ENCODE measurements at places on chromosomes 5 and 9. TPM values are rescaled to one million over a fixed set of nuclear protein-coding genes. Genes with fewer than 3 reads are reported as not detected.

GRCh38 chr5:129904102-129904666 is at the start of gene CHSY3:
CHSY3 (plus strand) TSS chr5:129904465.
- DNase-seq: peak; percentile 69

Gene GMCL2
- polyA plus RNA-seq: not detected

DNA sequence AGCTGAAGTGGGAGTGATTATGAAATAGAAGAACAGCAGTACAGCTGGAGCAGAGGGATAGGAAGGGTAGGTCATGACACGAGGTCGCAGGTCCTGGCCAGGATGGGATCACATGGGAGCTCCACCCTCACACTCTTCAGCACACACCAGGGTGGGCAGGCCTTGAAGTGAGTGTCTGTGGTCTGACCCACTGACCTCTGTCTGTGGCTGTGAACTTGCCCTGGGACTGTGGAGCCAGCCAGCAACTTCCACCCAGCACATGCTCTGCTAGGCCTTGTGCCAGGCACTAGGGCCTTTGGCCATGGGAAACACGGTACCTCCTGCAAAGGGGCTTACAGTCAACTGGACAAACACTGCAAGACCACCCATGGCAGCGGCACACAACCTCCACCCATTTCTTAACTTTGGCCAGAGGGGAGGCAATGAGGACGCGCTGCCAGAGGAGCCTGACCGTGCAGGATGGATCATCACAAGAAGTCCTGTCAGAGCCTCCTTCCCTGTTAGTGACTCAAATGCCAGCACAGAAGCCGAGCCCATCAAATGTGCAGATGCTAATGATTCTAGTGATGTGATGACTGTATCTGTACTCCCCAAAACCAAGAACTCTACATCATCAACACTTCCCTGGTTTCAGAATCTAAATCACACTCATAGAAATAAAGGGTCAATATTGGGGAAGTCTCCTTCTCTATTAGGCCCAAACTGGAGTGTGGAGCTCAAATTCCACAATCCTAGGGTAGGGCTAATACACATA is 113.6 kb downstream of the DPYSL3 start:
- DNase-seq: peak; percentile 86

Gene CARD9
- polyA plus RNA-seq: 0.69 TPM

DNA sequence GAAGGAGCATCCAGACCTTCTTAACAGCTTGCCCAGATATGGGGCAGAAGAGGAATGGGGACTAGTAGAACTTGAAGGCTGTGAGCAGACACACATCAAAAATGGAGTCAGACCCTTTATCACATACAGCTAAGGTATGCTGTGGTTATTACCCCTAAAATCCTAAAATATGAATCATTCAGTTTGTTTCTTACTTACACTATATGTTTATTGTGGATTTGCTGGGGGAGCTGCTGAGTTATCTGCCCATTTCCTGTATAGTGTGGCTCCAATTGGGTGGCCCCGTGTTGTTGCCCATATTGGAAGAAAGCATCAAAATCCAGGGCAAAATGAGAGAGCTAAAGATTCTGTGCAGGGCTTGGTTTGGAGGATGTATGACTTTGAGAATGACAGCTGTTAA is 56.9 kb downstream of the AP3S1 start:
- DNase-seq: no peak

- DNase-seq: no peak
These were observed 509.1 kb downstream of the DTWD2 start for GRCh38 chr5:118479285-118479684.

GRCh38 chr5:10073441-10074104 is 176.1 kb downstream of the ATPSCKMT start:
- no peak for DNase-seq

Gene SPINK7
- not detected for polyA plus RNA-seq

DNA sequence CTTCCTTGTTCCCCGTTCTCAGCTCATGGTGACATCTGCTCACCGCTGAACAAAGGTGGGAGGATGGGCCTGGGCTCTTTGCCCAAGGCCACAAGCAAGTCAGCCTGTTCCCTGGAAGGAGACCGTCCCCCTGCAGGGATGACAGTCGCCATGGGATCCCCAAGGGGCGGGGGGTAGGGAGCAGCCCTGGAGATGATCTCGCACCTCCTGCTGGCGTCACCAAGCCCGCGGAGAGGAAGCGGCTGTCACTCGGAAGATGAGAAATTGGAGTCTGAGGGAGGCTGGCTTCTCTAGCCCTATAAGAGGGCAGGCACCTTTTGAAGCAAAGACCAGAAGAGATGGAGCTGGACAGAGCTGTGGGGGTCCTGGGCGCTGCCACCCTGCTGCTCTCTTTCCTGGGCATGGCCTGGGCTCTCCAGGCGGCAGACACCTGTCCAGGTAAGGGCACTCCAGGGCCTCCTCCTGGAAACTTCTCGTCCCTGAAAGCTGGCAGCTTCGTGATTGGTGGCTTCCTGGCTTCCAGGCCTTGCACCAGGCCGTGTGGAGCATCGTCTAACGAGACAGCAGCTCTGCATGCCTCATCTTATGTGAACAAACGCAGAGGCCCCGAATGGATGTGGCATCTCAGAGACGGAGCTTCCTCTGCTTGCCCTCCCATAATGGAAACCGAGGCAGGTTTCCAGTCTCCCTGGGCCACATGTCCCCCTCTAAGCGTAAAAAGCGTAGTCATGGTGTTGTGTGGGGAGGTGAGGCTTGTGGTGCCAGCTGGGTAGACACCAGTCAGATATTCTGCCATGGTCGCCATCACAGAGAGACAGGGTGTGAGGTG is at the start of gene FCN2:
Gene FCN2 (plus strand): TSS at position 327 of the 829 bp plus-strand sequence. CDS start 12 bp downstream, at position 339.
- DNase-seq: no peak

Gene MYORG
- 0.38 TPM for polyA plus RNA-seq

- no peak for DNase-seq
These were observed 2.2 kb upstream of the ANXA6 start for GRCh38 chr5:151159649-151160373.

Gene SMIM3
- 78.7 TPM for polyA plus RNA-seq

Gene SHC3
- polyA plus RNA-seq: 1.7 TPM

Gene TAF11L5
- not detected for polyA plus RNA-seq

GRCh38 chr9:33517373-33517772 is 6.7 kb upstream of the ANKRD18B start:
- peak; percentile 42 for DNase-seq

Gene VCAN
- 51.9 TPM for polyA plus RNA-seq

Gene LRRC26
- not detected for polyA plus RNA-seq

- peak; percentile 40 for DNase-seq
These were observed 17.7 kb downstream of the NINJ1 start for GRCh38 chr9:93116072-93116961.

- peak; percentile 32 for DNase-seq
These were observed 120.2 kb upstream of the SLC25A48 start for GRCh38 chr5:135714126-135714894.

Gene TGFBI
- 525 TPM for polyA plus RNA-seq

Gene NUTM2F
- polyA plus RNA-seq: not detected

- DNase-seq: peak; percentile 65
These were observed 2.1 kb downstream of the RIC1 start for GRCh38 chr9:5631026-5631425.

GRCh38 chr5:181191526-181192336 is 13.3 kb downstream of the TRIM7 start:
- peak; percentile 92 for DNase-seq

- DNase-seq: no peak
These were observed 7.3 kb upstream of the TENT4A start for GRCh38 chr5:6705959-6706358.

Gene AGXT2
- polyA plus RNA-seq: not detected

GRCh38 chr5:68033961-68034571 is 181.5 kb upstream of the PIK3R1 start:
- peak; percentile 82 for DNase-seq

- DNase-seq: no peak
These were observed 48.3 kb upstream of the IRX4 start for GRCh38 chr5:1930880-1931603.

DNA sequence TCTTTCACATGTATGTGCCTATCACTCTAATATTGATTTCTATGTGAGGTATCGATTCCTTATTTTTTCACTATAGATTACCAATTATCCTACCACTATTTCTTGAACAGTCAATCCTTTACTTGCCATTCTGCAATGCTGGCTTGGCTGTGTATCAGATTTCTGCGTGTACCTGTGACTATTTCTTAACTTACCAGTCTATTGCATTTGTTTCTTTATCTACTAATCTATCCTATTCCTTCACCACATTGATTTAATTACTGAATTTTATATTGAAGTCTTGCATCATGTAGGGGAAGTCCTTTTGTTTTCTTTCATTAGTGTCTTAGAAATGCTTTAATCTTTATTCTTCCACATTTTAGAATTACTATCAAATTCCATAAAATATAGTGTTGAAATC is 684.8 kb downstream of the LRRC70 start:
- no peak for DNase-seq

Gene HMMR
- polyA plus RNA-seq: 5.6 TPM

Gene DCAF12
- polyA plus RNA-seq: 26.3 TPM

GRCh38 chr5:82534986-82535385 is 256.8 kb upstream of the RPS23 start:
- DNase-seq: peak; percentile 55

- DNase-seq: no peak
These were observed 20.3 kb upstream of the NINJ1 start for GRCh38 chr9:93154293-93154903.

- no peak for DNase-seq
These were observed 876 bp upstream of the JAK2 start for GRCh38 chr9:4984171-4984620.

- DNase-seq: no peak
These were observed 110.2 kb downstream of the PJA2 start for GRCh38 chr5:109299557-109299956.

Gene PITX1
- polyA plus RNA-seq: 7.0 TPM

Gene SLC46A2
- polyA plus RNA-seq: not detected

DNA sequence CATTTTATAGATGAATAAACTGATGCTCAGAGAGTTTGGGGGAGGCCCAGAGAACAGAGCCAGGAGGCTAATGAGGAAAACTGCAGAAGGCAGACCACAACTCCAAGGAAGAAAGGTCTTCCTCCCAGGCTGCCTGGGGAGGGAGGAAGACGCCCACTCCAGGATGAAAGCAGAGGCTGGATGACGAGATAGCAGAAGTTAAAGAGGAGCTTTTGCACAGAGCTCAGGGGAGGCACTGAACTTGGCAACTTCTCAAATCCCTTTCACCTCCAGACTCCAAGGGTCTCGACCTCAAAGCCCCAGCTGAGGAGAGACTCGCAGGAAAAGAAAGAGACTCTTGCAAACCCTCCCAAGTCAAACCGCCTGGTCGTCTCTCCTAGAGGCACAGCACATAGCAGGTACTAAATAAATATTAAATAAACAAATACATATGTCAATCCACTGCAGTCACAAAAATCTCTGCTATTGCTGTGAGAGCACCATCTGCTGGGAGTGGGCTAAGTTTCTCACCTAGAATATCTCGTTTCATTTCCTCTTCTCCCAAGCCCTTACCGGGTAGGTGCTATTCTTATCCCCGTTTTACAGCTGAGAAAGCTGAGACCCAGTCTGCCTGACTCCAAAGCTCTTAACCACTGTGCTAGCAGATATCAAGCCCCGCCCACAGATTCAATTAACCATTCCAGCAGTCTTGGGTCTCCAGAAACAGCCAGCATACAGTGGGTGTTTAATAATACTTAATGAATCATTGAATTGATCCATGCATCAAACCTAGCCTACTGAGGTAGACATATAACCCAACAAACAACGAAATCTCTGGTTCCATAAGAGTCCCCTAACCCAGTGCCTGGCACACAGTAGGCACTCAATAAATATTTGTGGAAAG is 97.8 kb upstream of the HAND1 start:
- DNase-seq: no peak

DNA sequence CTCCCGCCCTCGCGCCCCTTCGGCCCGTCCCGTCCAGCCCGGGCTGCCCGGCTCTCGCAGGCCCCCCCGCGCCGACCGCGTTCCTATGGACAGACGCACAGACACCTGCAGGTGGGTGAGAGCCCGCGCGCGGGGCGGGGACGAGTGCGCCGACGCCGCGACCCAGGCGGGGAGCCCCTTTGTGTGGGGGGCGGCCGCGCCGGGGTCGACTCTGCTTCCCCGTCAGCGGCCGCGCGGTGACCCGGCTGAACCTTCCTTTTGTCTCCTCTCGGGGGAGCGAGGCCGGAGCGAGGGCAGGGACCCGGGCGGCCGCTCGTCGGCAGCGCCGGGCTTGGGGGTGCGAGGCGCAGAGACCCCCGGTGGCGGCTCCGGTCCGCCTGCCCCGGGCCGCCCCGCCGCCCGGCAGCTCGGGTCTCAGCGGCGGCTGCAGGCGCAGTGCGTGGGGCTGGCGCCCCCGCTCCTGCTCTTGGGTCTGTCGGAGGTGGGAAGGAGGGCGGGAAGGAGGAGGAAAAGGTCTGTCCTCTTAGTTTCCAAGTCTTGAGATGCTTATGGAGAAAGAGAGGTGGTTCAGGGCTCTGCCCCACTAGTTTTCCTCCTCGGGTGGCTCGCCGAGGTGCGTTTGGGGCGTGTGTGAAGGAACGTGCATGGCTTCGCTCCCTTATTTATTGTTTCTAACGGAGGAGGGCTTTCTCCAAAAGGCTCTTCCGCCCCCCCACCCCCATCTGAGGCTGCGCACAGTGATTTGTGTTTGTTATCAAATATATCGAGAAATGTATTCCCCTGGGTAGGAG is 576 bp downstream of the KIAA1958 start:
- peak; percentile 55 for DNase-seq

Gene SLC45A2
- polyA plus RNA-seq: not detected

Gene FAM169A
- polyA plus RNA-seq: 0.88 TPM

All from fibroblast of lung (primary cell).